Stimulated activated CD8-positive, alpha-beta memory T cell treated with anti-CD3 and anti-CD28 coated beads, Interleukin-4, amount 100 ng/mL, for 4 hours (primary cell): ENCODE measurements at places on chromosomes 16 and 17.

- DNase-seq = no peak
Measured at GRCh38 chr17:76539631-76540271, at the start of gene PRCD. PRCD (plus strand) TSS chr17:76540044; CDS start chr17:76540142, 98 bp downstream.

DNA sequence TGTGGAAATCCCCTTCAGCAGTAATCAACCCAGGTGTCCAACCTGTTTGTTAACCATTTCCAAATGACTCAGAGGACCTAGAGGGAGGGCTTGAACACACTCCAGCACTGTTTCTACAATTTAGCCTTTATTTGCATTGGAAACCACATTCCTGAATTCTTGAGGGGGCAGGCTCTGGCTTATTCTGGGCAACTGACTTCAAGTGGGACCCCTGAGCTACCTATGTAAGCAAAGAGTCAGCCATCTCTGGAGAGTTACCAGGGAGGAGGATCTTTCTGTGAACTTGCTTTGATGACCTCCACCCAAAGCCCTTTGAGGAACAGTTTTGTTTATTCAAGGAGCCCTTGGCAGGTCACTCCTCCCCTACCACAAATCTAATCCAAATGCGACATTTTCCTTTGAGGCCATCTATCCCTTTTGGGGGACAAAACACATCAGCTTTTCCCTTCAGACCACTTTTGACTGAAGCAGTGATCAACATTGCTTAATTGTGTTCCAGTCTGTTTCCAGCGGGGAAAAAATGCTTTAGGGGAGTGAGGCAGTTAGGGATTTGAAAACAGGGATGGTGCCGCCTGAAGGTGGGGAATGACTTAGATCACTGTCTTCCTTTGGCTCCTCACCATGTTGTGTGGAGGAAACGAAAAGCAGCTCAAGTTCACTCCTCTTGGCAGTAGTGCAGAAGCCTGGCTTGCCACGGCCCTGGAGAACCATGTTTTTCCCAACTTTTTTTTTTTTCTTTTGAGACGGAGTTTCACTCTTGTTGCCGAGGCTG is 46.2 kb downstream of the TUBD1 start:
- no peak for DNase-seq

GRCh38 chr17:30278032-30278431 is 13.7 kb downstream of the BLMH start:
- DNase-seq = no peak

GRCh38 chr17:13865650-13866049 is 203.7 kb upstream of the COX10 start:
- no peak for DNase-seq

GRCh38 chr17:1769822-1770477 is 8.1 kb downstream of the SERPINF1 start:
- DNase-seq = no peak

GRCh38 chr17:20721171-20721570 is 141.6 kb downstream of the CDRT15L2 start:
- no peak for DNase-seq

DNA sequence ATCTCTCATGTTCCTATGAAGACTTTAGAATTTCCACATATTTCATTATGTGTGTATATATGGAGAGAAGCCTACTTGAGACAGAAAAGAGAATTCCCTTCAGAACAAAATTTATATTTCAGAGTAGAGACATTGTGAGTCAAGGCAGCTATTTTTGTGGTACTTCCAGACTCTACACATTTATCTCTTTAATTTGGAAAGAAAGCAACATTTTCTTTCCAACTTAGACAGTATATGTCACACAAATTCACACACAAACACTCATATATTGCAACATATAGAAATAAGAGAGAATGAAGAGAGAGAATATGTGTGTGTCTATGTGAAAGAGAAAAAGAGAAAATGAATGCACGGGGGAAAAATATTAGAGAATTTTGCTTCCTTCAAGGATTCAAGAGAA is 158.8 kb downstream of the CDH8 start:
- DNase-seq = no peak

GRCh38 chr16:49096176-49096945 is 185.3 kb downstream of the CBLN1 start:
- no peak for DNase-seq

- no peak for DNase-seq
Measured at GRCh38 chr16:20859699-20860098, 40.5 kb downstream of the DCUN1D3 start.

DNA sequence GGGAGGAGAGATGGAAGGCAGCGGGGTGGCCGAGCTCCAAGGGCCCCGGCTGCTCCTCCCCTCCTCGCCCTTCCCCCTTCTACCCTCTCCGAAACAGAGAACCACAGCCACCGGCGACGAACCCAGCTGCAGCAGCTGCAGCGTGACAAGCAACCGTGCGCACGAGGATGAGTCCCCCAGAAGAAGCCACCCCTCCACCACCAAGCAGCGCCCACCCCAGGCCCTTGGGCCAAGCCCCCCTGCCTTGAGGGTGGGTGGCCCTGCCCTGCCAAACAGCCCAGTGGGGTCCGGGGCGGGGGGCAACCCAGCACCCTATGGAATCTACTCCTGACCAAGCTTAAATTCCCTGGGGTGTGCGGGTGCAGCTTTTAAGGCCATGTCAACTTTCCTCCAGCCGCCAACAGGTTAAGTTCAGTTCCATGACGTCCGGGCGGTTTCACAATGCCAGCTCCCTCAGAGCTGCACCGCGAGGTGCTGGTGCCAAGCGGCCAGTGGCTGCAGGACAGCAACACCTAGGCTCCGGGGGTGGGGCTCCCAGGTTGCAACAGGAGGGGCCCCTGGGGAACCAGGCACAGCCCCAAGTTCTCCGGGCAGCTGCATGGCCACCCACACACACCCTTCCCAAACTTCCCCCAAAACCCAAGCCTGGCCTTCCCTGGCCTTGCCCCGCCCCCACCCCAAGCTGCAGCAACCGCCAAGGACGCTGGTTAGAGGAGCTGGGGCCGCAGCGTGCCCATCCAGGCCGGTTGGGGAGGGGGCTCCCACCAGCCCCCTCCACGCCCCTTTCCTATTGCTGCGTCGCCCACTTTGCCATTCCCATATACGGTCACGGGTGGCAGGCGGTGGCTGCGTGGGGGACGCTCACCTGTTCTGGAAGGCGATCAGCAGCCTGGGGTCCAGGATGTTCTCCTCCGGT is 2.0 kb downstream of the CBX4 start:
- no peak for DNase-seq
